ENCODE measurements at places on chromosomes 6 and 20.

- no peak for DNase-seq
These were observed 7.5 kb upstream of the TBX18 start for GRCh38 chr6:84771756-84772356.

DNA sequence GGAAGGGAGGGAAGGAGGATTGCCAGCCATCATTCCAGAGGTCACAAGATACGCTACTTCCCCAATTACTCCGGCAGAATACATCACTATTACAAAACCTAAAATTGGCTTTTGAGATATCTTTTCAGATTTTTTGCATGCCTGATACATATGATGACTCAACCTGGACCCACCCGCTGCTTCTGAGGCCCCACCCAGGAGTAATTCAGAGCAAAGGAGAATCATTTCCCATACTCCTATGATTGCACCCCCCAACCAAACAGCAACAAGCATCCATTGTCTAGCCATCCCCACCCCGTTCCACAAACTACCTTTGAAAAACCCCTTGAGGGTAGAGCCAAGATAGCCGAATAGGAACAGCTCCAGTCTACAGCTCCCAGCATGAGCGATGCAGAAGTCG, 163.5 kb upstream of the GJE1 start:
- DNase-seq, result no peak

- no peak for DNase-seq
These were observed 14.1 kb upstream of the BEND3 start for GRCh38 chr6:107129370-107129925.

- DNase-seq, result no peak
These were observed 2.7 kb upstream of the SIRPG start for GRCh38 chr20:1660246-1660645.

GRCh38 chr6:33504486-33504885, 50.1 kb downstream of the ZBTB9 start:
- DNase-seq, result no peak

GRCh38 chr6:49551866-49552129, 1.3 kb downstream of the C6orf141 start:
- no peak for DNase-seq

GRCh38 chr6:139627091-139627490, 252.6 kb upstream of the CITED2 start:
- no peak for DNase-seq

DNA sequence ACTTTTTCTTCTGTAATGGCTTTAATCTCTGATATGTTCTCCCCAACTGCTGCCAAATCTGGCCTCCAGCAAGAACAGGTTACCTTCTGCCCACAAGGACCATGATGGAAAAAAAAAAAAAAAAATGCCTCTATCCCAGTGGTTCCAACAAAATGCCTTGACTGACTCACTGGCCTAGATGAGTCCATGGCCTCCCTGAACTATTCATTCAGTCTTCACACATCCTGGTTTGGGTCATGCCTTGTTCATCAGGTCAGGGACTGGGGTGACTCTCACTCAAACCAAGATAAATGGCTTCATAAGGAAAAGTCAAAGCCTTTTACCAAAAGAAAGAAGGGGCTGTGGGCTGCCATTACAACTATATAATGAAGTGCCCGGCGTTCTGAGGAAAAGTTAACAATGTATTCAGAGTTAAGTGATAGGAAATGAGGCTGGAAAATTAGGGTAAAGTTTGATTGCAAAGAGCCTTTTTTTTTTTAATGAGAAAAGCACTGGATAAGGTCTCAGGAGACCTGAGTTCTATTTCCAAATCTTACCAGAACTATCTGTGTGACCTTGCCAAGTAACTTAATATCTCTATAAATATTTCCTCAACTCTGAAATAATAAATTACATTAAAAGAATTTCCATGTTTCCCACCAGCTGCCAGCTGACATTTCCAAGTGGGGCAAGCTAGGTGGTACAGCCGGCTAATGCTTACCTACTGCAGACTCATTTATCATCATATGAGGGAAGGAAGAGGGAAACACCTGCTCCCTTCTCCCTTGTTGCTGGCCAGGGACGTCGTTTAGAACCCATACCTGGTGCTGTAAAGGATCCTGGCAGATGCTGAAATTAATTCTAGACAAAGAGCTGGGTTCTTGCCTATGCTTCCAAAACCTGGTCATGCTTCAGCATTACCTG, 380.0 kb upstream of the MARCKS start:
- peak; percentile 40 for DNase-seq

- peak; percentile 71 for DNase-seq
These were observed 4.2 kb upstream of the CTSZ start for GRCh38 chr20:59010995-59011873.

- peak; percentile 52 for DNase-seq
These were observed 119.0 kb upstream of the ZNF184 start for GRCh38 chr6:27591699-27592480.

- DNase-seq, result no peak
These were observed 896 bp downstream of the SYS1 start for GRCh38 chr20:45363611-45364492.

GRCh38 chr20:41222296-41222695, 85.0 kb downstream of the PLCG1 start:
- no peak for DNase-seq

DNA sequence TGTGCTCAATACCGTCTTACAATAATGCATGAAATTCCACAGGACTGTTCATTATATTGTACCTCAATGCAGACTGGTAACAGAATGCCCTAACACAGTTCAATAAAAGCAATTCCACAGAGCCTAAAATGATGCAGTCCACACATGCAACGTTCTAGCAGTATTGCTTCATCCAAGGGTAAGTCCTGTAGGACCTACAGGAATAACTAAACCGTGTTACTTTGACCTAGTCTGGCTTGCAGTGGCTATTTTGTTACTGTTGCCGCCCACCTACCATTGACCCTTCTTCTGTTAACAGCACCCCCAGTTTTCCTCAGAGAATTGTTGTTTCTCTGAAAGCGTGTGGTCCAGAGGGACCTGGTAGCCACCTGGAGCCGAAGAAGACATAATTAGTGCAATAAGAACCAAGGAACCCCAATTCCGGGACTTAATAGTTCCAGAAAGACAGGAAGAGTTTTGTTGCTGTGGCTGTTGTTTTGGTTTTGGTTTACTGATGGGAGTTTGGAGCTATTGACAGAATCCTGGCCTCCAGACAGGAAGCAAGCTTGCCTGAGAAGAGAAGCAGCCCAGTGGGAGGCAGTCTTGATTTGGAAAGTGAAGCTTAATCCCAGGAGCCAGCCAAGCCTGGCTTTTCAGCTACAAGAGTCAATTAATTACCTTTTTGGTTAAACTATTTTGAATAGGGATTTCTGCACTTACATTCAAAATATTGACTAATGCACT, 91.3 kb downstream of the FRK start:
- DNase-seq, result no peak

- DNase-seq, result peak; percentile 76
These were observed 77.4 kb downstream of the PRDM1 start for GRCh38 chr6:106163446-106163965.

GRCh38 chr6:153949616-153950015, 89.4 kb upstream of the OPRM1 start:
- no peak for DNase-seq

DNA sequence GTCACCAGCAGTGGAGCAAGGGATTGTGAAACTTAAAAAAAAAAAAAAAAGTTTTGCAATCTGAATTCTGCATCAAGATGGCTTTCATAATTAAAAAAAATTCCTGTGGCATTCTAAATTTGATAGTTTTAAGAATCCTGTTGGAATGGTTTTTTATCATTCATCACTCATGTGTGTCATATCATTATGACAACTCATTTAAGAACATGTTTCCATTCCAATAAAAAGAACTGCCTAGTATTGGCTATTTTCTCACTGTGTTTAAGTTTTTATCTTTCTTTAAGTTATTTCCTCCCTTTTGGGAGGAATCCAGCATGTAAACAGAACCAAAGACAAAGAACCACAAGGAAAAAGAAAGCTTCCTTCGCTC, 26.2 kb upstream of the RHAG start:
- DNase-seq, result no peak

DNA sequence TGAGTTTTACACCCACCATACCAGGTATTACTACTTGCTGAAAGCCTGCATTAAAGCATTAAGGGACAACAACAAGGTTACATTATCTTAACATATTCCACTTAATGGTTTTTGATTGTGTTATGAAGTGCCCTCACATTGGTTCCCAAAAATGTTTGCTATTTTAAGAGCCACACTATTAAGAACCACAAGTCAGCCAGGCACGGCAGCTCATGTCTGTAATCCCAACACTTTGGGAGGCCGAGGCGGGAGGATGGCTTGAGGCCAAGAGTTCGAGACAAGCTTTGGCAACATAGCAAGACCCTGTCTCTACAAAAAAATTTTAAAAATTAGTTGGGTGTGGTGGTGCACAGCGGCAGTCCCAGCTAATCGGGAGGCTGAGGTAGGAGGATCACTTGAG, 28.2 kb downstream of the ATXN1 start:
- no peak for DNase-seq

DNA sequence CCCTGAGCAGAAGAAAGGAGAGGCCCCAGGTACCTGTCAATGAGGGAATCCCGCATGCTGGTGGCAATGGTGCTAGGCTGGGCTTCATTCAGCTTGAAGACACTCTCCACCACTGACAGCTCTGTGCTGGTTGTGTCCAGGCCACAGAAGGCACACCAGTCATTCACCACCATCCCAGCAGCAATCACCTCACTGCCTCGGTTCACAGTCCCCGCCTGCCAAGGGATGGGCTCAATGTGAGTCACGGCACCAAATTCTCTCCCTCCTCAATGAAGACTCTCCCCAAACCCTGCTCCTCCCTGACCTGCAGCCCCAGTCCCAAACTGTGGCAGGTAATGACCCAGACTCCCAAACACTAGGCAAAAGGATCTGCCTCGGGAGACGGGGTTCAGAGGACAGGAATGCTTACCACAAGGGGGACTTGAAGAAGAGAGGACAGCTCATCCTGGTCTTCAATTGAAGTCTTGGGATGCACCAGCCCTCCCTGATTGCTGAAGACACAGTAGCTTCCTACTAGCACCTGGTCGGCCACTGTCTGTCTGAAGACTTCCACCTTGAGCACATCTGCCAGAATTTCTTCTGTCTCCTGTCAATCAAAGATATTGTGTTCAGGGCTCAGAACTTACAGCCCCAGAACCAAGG, 1.7 kb upstream of the MMP24OS start:
- no peak for DNase-seq

GRCh38 chr6:166660157-166660688, 33.2 kb upstream of the RPS6KA2 start:
- no peak for DNase-seq

GRCh38 chr6:6314596-6314995, 5.9 kb downstream of the F13A1 start:
- DNase-seq, result no peak

- DNase-seq, result no peak
These were observed 136.3 kb downstream of the LRRC1 start for GRCh38 chr6:53931086-53931485.

DNA sequence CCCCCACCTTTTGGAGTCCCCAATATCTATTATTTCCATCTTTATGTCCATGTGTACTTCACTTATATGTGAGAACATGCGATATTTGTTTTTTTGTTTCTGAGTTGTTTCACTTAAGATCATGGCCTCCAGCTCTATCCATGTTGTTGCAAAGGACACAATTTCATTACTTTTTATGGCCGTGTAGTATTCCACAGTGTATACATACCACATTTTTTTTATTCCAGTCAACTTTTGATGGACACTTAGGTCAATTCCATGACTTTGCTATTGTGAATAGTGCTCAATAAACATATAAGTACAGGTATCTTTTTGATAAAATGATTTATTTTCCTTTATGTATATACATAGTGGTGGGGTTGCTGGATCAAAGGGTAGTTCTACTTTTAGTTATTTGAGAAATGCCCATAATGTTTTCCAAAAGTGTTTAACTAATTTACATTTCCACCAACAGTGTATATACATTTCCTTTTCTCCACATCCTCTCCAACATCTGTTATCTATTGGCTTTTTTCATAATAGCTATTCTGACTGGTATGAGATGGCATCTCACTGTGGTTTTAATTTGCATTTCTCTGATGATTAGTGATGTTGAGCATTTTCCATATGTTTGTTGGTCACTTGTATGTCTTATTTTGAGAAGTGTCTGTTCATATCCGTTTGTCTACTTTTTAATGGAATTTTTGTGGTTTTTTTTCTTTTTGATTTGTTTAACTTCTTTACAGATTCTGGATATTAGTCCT, 34.0 kb upstream of the COL10A1 start:
- DNase-seq, result peak; percentile 38

DNA sequence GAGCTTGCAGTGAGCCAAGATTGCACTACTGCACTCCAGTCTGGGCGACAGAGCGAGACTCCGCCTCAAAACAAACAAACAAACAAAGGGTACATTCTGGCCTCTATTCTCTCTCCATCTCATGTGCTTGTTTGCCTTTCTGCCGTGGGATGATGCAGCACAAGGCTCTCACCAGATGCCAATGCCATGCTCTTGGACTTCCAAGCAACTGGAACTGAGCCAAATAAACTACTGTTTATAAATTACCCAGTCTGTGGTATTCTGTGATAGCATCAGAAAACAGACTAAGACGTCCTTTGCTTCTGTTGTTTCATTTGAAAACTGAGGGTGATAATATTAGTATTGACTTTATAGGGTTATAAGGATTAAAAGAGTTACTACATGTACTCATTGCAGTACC, 3.6 kb upstream of the BRD2 start:
- no peak for DNase-seq

DNA sequence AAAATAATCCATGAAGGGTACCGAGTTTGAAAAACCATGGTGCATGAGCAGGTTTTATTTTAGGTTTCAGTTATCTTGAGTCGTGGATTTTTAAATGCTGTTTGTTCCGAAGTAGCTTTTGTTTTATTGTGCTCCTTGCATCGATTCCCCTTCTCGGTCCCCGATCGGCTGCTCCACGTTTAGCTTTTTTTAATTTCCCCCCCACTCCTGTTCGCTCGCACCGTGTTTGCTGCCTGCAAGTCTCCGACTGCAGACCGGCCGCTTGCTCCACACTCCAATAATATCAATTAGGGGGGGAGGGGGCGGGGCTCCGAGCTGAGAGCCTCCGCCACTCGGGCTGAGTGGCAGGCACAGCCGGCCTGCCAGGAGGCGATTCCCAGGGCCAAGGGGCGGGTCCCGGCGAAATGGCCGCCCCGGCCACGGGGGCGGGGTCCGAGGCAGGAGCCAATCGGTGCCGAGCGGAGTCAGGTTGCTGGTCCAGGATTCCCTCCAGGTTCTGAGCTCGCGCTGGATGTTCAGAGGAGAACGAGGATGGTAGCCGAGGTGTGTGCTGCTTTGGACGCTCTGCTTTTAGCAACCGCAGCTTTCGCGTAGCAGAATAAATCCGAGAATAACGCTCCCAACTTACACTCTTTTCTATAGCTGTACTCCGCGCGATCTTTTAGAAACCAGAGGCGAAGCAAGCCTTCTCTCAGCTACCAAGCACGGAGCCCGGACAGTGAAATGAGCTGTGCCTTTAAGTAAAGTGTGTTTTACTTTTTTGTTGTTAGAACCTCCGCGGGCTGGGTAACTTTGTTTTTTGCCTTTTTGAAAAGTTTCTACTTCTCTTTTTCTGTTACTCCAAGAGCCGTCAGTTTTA, at the start of gene EPHA7:
Gene EPHA7, minus strand, starts transcription at position 256 of the 859 bp plus-strand sequence. Its CDS starts 218 bp downstream, at position 38.
- peak; percentile 76 for DNase-seq

DNA sequence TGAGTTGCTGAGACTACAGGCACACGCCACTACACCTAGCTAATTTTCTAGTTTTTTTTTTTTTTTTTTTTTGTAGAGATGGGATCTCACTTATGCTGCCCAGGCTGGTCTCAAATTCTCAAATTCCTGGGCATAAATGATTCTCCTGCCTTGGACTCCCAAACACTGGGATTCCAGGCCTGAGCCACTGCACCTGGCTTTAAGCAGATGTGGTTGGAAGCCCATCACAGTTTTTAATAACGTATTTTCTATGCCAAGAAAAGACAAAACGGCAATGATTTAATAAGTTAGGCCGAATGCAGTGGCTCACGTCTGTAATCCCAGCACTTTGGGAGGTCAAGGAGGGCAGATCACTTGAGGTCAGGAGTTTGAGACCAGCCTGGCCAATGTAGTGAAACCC, 456.6 kb downstream of the PRKN start:
- DNase-seq, result no peak
